Cerebellar nuclear complex (tissue), 1 donor: ENCODE measurements at places on chromosomes 4 and X.

- DNase-seq: no peak
Observed at GRCh38 chrX:18464499-18464898, 39.1 kb downstream of the CDKL5 start.

DNA sequence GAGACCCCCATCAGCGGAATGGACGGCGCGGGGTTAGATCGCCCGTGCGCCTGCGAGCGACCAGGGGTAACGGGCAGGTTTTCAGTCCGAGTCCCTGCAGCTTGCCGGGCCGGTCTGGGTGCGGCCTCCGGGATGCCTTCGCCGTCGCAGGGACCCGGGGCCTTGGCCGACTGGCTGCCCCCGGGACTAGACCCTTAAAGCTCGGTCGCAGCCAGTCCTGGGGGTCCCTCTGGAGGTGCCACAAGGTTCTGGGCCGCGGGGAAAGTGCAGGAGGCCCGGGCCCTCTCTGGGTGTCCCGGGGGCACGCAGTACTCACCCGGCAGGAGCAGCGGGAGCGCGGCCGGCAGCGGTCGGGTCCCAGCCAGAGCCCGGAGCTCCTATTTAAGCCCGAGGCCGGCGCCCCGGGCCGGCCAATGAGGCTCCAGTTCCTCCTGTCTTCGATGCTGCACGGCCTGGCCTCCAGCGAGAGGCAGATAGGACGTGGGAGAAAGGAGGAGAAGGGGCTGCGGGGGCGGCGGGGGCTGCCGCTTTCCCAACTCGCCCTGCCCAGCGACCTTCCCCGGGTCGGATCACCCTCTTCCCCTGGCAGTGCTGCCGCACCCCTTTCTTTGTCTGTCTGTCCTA, at the start of gene SPON2:
Gene SPON2 (minus strand): TSS at position 356 of the 624 bp plus-strand sequence.
- no peak for DNase-seq

- DNase-seq: no peak
Observed at GRCh38 chr4:80568891-80569290, 233.4 kb downstream of the CFAP299 start.

DNA sequence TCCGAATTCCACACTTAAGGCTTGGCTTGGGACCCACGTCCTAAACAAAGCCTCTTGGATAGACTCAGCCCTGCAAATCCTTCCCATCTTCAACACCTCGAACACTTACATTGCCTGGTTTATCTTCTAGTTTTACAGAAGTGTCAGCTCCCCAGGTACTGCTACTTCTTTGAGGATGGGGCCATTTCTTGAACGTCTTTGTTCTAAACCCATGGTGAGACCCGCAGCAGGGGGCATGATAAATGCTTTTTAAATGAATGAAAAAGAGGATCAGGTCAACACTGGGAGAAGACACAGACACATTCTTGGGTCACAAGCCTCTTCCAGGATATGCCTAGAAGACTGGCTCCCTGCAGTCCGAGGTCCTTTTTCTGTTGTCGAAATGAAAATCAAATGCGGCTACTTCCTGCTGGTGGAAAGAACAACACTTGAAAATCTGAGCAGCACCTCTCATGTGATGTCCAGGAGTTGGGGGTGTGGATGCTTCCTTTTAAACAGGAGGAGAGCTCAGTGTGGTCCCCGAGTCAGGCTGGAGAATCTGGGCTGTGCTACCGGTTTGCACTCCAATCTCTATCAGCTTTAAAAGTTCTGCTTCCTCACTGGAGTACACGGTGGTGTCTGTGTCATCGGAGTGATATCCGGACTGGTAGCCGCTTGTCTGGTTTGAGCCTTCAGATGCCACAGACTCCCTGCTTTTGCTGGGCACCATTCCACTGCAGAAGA, 45.8 kb downstream of the KDR start:
- DNase-seq: no peak

- DNase-seq: no peak
Observed at GRCh38 chr4:151297170-151297569, 20.2 kb downstream of the PRSS48 start.

DNA sequence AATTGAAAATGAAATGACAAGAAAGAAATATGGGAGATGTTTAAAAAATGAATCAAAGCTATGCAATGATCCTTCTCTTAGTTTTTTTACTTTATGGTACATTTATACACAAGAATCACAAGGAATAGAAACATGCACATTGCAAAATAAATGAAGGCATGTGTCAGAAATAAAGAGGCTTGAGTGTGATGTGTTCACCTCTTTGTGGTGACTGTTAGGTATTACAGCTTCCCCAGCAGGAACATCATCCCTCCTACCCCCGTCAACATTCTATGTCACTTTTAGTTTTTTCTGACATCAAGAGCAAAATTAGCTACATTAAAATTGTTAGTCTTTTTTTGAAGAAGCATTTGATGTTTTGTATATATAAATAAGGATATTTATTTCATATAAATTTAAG, 214.8 kb downstream of the SLC4A4 start:
- DNase-seq: no peak

DNA sequence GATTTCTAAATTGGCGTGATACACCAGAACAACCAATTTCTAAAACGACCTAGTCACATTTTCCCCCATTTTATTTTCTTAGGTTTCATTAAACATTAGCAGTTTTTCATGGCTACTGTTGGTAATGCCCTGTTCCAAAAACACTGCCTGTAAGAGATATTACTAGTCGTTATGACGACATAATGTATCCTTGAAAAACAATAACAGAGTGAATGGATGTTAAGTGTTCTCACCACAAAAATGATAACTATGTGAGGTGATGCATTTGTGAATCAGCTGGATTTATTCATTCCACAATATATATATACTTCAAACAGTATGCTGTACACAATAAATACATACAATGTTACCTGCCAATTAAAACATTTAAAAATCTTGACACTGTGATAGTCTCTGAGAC, 1147.6 kb upstream of the PCDH10 start:
- DNase-seq: no peak
